ENCODE measurements at places on chromosomes 16 and 17. TPM values are rescaled to one million over a fixed set of nuclear protein-coding genes. Genes with fewer than 3 reads are reported as not detected.
A peak's percentile ranks its signal among the peaks of the same experiment; 100 is the strongest.

Gene KRTAP9-4
- polyA plus RNA-seq = not detected

DNA sequence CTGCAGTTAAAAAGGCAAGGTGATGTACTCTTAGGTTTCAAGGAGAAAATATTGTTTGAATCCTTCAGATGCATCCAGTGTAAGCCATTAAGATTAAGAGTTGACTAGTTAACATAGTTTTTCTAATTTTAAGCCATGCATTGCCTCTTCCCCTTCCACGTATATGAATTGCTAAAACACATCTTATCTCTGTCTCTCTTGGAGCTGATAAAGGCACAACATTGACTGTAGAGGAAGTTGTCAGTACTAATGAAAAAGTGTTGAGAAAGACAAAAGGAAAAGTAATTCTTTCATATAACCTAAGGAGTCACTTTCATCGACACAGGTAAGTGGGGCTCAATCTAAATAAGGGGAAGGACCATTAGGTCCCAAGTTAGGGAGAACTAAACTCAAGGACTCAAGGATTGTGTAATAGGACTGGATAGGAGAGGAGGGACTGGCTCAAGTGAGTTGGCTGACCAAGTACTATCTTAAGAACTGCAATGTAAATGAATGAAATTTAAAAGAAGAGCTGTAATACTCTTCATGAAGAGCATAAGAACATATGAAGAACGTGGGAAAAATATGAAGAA, 55.6 kb downstream of the GRB7 start:
- DNase-seq = no peak

DNA sequence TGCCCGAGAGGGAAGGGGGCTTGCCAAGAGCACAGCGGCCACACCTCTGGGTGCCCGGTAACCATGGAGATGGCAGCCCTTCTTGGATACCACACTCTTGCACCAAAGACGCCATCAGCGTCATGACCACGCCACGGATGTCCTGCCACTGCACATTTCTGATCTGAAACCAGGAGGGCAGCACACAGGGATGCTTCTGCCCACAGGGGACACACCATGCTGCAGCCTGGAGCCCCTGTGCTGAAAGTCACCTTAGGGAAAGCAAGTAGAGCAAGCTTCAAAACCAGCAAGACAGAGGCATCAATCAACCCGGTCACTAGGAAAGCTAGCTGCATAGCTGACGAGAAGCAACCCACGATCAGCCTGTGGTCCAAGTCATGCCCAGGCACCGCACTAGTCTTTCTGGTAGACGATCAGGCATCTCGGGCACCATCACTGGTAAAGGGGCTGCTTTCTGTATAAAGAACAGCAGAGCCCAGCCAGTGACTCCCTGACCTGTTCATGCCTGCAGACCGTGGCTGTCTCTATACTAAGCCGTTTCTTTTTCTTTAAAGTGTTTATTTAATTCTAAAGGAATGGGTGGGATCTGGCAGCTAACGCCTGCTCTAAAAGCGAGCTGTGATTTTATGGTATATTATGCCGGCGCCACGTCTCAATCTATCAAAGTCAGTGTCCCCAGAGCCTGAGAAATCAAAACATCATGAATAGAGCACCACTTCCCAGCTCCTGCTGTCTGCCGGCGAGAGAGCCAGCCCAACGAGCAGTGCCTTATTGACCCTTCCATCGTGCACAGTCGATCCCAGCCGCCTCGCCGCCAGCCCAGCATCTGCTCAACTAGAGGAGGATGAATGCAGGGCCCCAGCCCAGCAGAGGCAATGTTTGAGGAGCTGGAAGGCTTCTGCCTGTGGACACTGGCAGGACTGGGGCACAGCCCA, 244.7 kb downstream of the RBFOX3 start:
- no peak for DNase-seq

DNA sequence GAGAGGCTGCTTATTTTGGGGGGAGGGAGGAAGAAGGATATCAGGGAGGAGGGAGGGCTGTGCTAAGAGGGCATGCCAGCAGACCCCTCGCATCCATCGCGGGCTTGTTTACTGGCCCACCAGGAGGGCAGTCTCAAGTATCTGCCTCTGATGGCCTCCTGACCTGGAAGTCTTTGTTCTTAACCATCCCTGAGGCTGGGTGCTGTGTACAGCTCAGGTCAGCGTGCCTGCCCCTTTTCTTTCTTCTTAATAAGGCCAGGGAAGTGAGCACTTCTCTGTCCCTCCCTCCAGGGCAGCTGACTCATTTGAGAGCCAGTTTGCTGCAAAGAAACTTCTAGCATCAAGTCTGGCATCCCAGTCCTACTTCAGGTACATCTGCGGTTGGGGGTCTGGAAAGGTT, 157.0 kb downstream of the CCDC182 start:
- DNase-seq = no peak

DNA sequence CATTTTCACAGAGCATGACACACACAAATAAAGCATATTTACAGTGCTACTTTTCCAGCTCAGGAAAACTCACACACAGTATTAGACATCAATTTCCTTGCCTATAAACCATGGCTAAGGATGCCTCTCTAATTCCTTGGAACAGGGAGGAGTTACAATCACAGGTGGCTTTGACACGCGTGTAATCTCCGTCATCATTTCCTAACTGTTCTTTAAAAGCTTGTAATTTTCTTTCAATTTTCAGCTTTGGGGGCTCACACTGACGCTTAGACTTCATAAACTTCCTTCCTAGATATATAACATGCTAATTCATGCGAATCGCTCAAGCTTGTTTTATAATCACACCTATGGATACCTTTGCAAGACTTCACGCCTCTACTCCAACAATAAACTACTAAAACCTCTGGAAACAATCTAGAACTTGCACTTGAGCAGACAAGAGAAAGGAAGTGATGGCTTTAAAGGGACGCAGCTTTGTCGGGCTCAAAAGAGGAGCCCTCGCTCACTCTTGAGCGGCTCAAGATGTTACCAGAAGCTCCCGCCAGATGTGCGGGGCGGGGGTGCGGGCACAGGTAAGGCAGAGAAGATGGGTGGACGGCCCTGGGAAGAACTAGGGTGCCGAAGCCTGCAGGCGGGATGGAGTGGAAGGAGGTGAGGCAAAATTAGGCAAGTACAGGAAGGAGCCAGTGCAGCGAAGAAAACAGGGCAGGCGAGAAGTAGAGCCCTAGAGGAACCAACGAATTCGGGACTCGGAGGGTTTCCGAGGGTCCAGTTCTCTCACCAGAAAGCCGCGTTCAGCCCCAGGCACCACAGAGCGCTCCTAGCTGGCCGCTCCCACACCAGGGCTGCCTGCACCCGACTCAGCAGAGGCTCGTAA, 631 bp downstream of the RETREG3 start:
- no peak for DNase-seq

GRCh38 chr16:27700304-27700995, 150.5 kb downstream of the KATNIP start:
- DNase-seq = no peak

Gene HCRT
- not detected for polyA plus RNA-seq

DNA sequence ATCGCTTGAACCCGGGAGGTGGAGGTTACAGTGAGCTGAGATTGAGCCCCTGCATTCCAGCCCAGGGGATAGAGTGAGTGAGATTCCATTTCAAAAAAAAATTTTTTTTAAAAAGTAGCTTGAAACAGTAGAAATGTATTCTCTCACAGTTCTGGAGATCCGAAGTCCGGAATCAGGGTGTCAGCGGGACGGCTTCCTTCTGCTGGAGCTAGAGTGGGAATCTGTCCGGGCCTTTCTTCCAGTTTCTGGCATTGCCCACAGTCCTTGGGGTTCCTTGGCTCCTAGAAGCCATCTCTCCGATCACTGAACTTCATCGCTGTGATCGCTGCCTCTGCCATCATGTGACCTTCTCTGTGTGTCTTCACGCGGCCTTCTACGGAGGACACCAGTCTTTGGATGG, 181.2 kb upstream of the CIBAR2 start:
- no peak for DNase-seq

DNA sequence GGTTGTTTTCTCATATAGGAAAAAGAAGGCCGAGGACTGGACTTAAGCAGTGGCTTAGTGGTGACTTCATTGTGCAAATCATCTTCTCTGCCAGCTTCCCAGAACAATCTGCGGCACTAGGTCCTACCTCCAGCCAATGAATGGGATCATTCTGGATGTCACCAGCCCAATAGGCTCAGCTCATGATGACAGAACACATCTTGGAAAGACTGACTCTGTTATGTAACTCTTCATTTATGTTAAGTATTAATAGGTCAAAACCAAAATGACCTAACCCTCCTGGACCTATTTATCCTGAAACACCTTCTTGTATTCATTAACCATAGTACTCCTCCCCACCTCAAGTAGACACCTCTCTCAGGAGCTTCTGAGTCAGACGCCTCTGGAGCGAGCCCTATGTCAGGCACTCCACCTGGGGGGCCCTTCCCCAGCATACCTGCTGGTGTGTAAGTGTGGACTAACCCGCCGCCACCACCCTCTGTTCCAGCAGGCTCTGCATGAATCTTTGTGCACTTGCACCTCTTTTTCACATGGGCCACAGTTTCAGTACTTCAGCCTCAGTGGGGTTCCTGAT, 7.2 kb downstream of the ARL2BP start:
- DNase-seq = no peak

Gene CD300A
- polyA plus RNA-seq = not detected

GRCh38 chr16:68590201-68590994, 51.3 kb downstream of the ZFP90 start:
- peak; percentile 69 for DNase-seq

DNA sequence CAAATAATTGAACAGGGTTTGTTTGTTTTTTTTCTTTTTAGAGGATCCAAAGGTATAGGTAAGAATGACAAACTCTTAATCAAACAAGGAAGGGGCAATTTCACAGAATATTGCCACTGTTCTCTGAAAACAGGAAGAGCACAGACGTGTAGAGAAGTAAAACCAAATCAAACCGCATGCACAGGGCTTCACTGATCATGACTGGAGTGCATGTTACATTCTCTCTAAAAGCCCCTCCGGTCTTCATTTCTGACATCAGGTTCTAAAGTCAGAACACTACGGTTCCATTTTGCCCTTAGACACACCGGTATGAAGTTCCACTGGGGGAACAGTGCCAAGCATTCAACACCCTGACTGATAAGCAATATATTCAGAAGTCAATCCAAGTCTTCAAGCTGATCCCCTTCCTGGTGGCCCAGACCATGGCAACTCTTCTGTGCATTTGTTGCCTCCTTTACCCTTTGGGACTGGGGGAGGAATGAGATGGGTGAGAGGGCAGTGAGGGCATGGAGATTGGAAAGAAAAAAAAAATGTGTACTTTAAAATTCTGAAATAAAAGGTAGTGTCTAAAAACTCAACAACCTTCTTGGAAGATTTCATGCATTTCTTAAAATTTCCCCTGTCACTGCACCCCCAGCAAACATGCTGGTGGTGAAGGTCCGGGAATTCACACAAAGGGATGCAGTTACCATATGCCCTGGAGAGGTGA, 1.4 kb downstream of the MMD start:
- DNase-seq = no peak

Gene NPB
- polyA plus RNA-seq = 0.06 TPM

Gene ARHGAP23
- 11.4 TPM for polyA plus RNA-seq

Gene EVPLL
- not detected for polyA plus RNA-seq

All from mammary epithelial cell (primary cell).